Neural crest cell (in vitro differentiated cells): ENCODE measurements at places on chromosomes 1 and 21. TPM values are rescaled to one million over a fixed set of nuclear protein-coding genes. Genes with fewer than 3 reads are reported as not detected.

The EYA3 gene
- 35.9 and 39.5 TPM in 2 replicates for total RNA-seq

The PRMT6 gene
- total RNA-seq: 33.4 and 34.2 TPM in 2 replicates

The EDN2 gene
- total RNA-seq: not detected in 2 replicates

The LTN1 gene
- 21.2 and 24.5 TPM in 2 replicates for total RNA-seq

The CYP4Z1 gene
- not detected in 2 replicates for total RNA-seq

The S100A7A gene
- total RNA-seq: not detected in 2 replicates

The STPG1 gene
- 6.6 and 7.7 TPM in 2 replicates for total RNA-seq

The SLC35F3 gene
- 2.5 and 2.6 TPM in 2 replicates for total RNA-seq

The PIGK gene
- total RNA-seq: 18.4 and 21.7 TPM in 2 replicates

The PTPRU gene
- total RNA-seq: 4.8 and 5.1 TPM in 2 replicates

The SLC9C2 gene
- total RNA-seq: 0.12 TPM in 1 of 2 replicates, not detected in the other

The MMP23B gene
- total RNA-seq: 1.7 and 2.3 TPM in 2 replicates

The ELOVL1 gene
- 30.8 and 31.8 TPM in 2 replicates for total RNA-seq

The PTPRF gene
- 119 and 125 TPM in 2 replicates for total RNA-seq

The RGS16 gene
- 5.8 and 6.4 TPM in 2 replicates for total RNA-seq

The KIF21B gene
- 28.1 and 28.9 TPM in 2 replicates for total RNA-seq

The EXTL1 gene
- total RNA-seq: 7.6 and 8.1 TPM in 2 replicates

The RLF gene
- total RNA-seq: 24.0 and 26.5 TPM in 2 replicates

The PGLYRP4 gene
- not detected in 2 replicates for total RNA-seq

The SLC30A10 gene
- total RNA-seq: 0.63 and 0.73 TPM in 2 replicates

The FAM177B gene
- total RNA-seq: 0.47 TPM in 1 of 2 replicates, not detected in the other

The STIL gene
- total RNA-seq: 27.0 and 27.8 TPM in 2 replicates
